ENCODE measurements at places on chromosomes 12 and 14. TPM values are rescaled to one million over a fixed set of nuclear protein-coding genes. Genes with fewer than 3 reads are reported as not detected.

The TRHDE gene
- not detected for total RNA-seq

GRCh38 chr12:81759190-81760051, at the start of gene PPFIA2:
TSS of gene PPFIA2 (minus strand) at chr12:81759350.
- DNase-seq: peak; percentile 39

The LRRC43 gene
- not detected for total RNA-seq

The TAS2R31 gene
- 2.9 TPM for total RNA-seq

DNA sequence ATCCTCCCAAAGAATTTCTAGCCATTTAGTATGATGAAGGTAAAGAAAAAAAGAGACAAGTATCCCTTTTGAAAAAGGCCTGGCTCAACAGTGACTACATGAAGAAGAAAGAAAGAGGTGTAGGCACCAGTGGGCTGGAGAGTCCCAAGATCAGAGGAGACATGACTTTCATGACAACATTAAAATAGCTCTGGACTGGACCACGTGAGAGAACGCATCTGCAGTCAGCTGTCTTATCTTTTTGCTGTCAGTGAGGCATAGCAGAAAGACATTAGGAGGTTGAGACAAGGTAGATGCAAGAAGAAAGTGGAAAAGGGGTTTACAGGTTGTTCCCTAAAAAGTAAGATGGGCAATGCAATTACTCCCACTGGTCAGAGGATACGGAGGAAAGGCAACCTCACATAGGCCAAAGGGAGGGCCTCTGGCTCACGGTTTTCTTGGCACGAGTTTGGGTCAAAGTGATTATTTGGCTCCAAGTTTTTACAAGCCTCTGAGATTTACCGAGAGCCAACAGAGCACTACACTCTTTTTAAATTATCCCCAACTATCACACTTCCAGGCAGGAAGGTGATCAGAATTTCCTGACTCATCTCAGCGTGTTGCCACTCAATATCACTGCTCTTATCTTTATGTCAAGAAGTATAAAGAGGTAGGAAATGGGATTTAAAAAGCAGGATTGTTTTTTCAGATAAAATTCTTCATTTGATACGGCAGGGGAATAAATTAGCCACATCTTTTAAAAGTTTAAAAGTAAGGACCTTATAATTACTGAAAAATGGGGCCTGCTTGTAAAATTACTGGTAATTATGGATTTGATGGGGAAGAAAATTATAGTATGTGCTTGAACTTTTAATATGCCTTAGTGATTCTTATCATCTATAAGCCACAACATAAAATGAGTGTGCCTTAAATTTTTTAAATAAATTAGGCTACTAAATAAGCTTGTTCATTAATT, 29.2 kb downstream of the TMTC1 start:
- DNase-seq: no peak
